ENCODE measurements at places on chromosomes 1 and 21.

DNA sequence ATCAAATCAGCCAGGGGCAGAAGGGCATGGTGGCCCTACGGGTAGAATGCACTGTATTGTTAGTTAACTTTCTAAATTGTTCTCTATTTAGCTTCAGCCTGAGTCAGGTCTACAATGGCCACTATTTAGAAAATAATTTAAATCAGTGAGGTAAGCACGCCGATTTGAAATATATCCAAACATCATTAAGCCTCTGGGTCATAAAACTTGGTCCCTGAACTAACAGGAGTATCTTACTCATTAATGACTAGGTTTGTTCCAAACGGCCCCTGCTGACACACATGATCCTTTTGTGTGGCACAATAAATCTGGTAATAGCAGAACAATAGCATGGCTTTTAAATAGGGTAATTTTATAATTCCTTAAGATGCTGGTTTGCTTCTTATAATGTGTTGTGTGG, 48.4 kb downstream of the STX6 start:
- no peak for DNase-seq

DNA sequence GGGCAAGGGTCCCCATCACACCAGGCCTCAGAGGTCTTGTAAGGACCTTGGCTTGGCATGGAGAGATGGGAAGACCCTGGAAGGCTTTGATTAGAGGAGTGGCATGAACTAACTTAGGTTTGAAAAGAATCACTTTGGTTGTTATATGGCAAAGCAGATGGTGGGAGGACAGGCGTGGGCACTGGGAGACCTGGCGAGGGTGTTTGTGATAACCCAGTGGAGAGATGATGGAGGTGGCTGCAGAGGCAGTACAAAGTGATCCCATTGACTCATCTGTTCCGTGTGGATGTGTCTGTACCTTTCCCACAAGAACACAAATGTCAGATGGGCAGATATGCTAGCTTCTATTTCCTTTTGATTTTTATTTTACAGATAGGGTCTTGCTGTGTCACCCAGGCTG, 168.3 kb downstream of the SLC35F3 start:
- no peak for DNase-seq

GRCh38 chr1:189986516-189986915, 491.1 kb downstream of the BRINP3 start:
- DNase-seq, result no peak

DNA sequence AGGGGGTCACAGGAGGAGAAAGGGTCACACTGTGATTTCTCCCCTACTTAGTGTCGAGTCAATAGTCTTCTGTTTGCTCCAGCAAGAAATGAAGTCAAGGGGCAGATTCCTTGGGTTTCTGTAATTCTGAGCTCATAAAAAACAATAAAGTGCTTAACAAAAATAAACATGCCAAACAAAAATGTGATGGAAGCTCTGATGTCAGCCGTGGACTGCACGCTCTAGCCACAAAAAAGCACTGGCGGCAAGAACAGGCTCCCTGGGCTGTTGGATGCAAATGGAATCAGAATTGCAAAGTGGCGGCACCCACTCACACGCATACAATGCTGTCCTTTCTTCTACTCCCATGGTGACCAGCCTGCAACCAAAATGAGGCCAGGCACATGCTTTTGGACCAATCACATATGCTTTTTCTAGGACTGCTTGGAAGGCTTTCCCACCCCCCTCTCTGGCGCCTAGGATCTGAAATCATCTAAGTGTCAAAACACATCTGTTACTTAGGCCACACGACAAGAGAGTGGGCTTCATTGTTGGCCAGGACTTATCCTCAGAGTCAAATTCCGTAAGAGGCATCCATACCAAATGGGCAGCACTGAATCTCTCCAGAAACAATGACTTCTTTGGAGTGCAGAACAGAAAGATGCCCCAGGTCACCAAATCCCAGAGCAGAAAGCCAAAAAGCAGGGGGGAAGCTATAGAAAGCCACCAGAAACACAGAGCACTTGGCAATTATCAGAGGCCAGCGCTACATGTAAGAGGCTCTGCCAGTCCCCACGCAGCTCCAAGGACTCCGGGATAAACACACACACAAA, 9.2 kb downstream of the C1orf198 start:
- no peak for DNase-seq

DNA sequence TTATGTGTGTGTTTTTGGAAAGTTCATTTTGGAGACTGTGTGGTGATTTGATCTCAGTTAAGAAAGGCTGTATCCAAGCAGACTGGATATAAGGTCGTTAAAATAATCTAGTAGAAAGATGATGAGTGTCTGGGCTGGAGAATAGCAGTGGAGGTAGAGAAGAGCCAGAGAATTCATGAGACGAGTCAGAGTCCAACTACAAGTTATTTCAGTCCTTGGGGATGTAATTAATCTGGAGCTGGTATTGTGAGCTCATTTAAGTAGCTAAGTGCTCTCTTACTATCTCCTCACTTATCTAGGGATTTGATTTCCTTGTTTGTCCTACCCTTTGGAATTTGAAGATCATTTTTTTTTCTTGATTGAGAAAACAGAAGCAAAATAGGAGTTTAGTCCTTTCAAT, 1219.0 kb upstream of the ADGRL4 start:
- DNase-seq, result no peak

GRCh38 chr1:201983380-201983805, 945 bp downstream of the RNPEP start:
- DNase-seq, result no peak

DNA sequence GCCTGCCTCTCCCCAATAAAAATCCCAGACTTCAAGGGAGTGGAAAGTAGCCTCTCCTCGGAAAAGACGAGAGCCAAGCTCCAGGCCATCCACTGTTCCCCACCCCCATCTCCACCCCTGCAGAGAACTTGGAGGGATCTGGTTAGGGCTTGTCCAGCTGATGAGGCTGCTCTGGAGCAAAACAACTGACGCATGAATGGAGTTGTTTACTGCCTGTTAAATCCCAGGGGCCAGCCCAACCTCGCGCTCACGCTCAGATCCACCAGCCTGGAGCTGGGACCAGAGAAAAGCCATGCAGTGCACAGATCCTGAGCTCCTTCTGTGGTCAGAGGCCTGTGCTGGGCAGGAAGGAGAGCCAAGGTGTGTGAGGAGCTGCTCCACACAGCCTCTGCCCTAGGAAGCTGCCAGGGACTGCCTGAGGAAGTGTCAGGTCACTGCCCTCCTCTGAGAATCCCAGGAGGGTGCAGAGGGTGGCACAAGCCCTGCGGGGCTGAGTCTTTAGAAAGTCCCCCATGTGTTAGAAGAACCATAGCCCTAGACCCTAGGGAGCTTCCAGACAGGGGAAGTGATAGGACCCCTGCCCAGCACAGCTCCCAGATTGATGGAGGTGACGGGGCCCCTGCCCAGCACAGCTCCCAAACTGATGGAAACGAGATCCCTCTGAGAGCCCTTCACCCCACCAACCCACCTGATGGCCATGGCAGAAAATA, 109.0 kb upstream of the IPO9 start:
- DNase-seq, result no peak

- no peak for DNase-seq
These were observed 967 bp downstream of the CENPS start for GRCh38 chr1:10431070-10431730.
